ENCODE measurements at places on chromosomes 3 and 15. TPM values are rescaled to one million over a fixed set of nuclear protein-coding genes. Genes with fewer than 3 reads are reported as not detected.

The SYNM gene
- total RNA-seq, result 38.9 TPM

The GNL3 gene
- total RNA-seq, result 88.9 TPM

The IRAK2 gene
- 25.1 TPM for total RNA-seq

The SPATA12 gene
- 0.10 TPM for total RNA-seq

The SCN5A gene
- 0.69 TPM for total RNA-seq

The CCK gene
- total RNA-seq, result not detected

The ISL2 gene
- 0.51 TPM for total RNA-seq

The INSYN1 gene
- 2.6 TPM for total RNA-seq

The ALDH1L1 gene
- 0.36 TPM for total RNA-seq

The LYZL4 gene
- total RNA-seq, result not detected

The CDC25A gene
- total RNA-seq, result 12.8 TPM

The CDHR4 gene
- total RNA-seq, result not detected

The GOLGA8O gene
- total RNA-seq, result 0.69 TPM

The GRK7 gene
- 0.10 TPM for total RNA-seq

The CFAP91 gene
- total RNA-seq, result 0.90 TPM

The PRR20G gene
- not detected for total RNA-seq

The TLR9 gene
- total RNA-seq, result not detected

The GNAT1 gene
- not detected for total RNA-seq

The CPNE4 gene
- not detected for total RNA-seq

The HERC2 gene
- 69.7 TPM for total RNA-seq

The CLDN1 gene
- total RNA-seq, result 30.9 TPM

The ROPN1 gene
- total RNA-seq, result not detected
